ENCODE measurements at places on chromosomes 2 and 18. TPM values are rescaled to one million over a fixed set of nuclear protein-coding genes. Genes with fewer than 3 reads are reported as not detected.

GRCh38 chr18:36812678-36813077 lies 16.1 kb downstream of the TPGS2 start:
- peak; percentile 32 for DNase-seq

DNA sequence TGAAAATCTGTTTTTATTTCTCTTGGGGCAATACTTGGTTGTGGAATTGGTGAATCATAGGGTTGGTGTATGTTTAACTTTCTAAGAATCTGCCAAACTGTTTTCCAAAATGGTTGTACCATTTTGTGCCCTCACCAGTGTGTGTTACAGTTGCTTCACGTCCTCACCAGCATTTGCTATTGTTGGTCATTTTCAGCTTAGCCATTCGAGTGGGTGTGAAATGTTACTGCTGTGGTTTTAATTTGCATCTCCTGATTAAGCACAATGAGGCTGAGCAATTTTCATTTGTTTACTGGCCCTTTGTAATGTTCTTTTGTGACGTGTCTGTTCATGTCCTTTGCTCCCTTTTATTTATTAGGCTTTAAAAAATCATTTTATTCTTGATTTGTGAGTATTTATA lies 49.7 kb downstream of the FOSL2 start:
- no peak for DNase-seq

- DNase-seq, result no peak
These were observed 9.1 kb downstream of the PCARE start for GRCh38 chr2:29065068-29065811.

ACTG2 gene
- total RNA-seq, result not detected

GRCh38 chr2:205370726-205371125 lies 311.6 kb upstream of the NRP2 start:
- no peak for DNase-seq

GRHL1 gene
- total RNA-seq, result 0.76 TPM

SCN3A gene
- total RNA-seq, result 11.5 TPM

DNA sequence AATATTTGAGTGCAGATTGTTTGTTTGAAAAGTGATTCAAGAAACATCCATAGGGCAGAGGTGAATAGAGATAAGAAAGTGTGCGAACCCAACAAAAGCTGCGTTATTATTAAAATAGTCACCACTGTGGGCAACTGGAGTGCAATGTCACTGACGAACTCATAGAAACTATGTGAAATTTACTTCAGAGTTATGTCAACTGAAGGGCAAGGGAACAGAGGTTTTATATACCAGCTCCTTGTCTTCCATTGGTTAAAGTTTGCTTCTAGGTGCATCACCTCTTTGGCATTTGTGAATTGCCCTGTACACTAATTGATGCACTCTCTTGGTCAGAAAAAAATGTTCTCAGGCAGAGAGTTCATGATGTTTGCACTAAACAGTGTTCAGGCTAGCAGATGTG lies 110.5 kb upstream of the NYAP2 start:
- DNase-seq, result no peak

DNA sequence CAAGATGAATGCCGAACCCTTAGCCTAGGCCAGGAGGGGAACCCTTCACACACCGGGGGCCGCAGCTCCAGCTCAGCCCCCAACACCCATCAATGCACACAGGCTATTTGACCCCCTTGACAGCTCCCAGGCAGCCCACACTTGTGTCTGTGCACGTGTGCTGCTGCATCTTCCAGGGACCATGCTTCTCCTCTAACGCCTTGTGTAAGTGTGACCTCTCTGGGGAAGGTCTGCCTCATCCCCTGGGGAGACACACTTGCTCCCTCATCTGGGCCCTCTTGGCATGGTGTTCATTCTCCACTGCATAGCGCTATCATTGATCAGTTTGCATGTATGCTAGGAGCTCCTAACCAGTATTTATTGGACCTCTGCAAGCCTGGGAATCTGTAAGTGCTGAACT lies 120.0 kb upstream of the FHL2 start:
- DNase-seq, result no peak

IL37 gene
- not detected for total RNA-seq

SLC23A3 gene
- 0.89 TPM for total RNA-seq

DOK6 gene
- 2.3 TPM for total RNA-seq

GRCh38 chr2:101983928-101984327 lies 7.8 kb upstream of the IL1R2 start:
- peak; percentile 22 for DNase-seq

- no peak for DNase-seq
These were observed 28.7 kb upstream of the RAB1A start for GRCh38 chr2:65158557-65158956.

SLC30A3 gene
- total RNA-seq, result 6.3 TPM

- DNase-seq, result no peak
These were observed 6.4 kb downstream of the RAB31 start for GRCh38 chr18:9714266-9715087.

DNA sequence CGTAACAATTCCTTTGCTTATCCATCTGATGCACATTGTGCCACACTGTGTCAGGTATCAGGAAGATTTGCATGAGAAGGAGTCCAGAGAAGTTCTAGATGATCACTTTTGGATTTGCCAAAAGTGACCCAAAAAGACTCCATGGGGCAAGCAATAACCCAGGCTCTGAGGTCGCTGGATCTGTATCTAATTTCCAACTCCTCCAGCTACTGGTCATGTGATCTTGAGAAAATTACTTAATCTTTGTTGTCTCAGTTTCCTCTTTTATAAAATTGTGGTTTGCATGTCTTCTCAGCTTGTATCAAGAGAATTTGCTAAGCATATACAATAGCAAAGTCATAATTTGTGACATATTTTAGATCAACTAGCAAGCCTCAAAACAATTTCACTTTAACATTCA lies 61.3 kb upstream of the ITGA4 start:
- no peak for DNase-seq

GRCh38 chr2:38658613-38659012 lies 7.3 kb upstream of the GALM start:
- DNase-seq, result no peak

CRYGC gene
- not detected for total RNA-seq

GRCh38 chr2:203603456-203604389 lies 68.6 kb upstream of the RAPH1 start:
- no peak for DNase-seq

- DNase-seq, result no peak
These were observed 147.7 kb upstream of the PKDCC start for GRCh38 chr2:41900101-41900577.

- peak; percentile 48 for DNase-seq
These were observed 105.6 kb upstream of the STK17B start for GRCh38 chr2:196277002-196277401.

SPHKAP gene
- total RNA-seq, result not detected

- DNase-seq, result no peak
These were observed 30.8 kb downstream of the CCDC93 start for GRCh38 chr2:117983040-117983439.

DNA sequence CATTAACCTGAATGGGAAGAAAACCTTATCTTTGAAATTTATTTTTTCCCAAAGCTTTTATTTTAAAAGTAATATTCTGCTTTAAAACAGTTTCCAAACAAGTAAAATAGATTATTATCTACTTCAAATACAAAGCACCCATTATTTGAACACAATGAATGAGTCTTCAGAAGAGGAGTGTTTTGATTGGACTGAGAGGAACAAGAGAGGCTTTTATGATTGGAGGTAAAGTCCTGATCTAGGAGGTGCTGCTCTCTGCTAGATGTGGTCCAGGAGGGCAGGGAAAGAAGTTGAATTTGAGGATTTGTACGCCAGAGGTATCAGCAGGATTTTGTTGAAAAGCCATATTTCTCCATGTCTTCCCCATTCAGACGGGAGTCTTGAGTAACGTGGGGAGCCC lies 900.7 kb downstream of the SOCS6 start:
- DNase-seq, result no peak

GRCh38 chr2:104658144-104658835 lies 195.6 kb upstream of the POU3F3 start:
- DNase-seq, result no peak

- no peak for DNase-seq
These were observed 164.8 kb downstream of the DCDC2C start for GRCh38 chr2:3868012-3868805.

DNA sequence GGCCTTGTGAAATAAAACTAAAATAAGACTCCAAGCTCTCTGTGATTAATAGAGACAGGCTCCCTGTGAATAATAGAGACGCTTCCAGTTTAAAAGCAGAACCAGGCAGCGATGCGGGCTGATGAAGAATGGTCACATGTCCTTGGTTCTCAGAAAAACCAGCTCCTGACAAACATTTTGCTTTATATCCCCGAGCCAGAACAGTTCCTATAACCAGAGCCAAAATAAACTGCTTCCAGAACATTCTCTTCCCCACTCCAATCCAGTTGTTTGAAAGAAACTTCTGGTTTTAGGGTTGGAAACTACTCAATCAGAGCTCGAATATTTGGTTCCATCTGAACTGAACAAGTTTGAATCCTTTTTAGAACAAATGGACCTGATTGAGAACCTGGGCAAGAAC lies 213.7 kb downstream of the TSN start:
- peak; percentile 29 for DNase-seq

- DNase-seq, result no peak
These were observed 282.7 kb downstream of the DLGAP1 start for GRCh38 chr18:4172196-4173100.

All from dermis microvascular lymphatic vessel endothelial cell (primary cell).